ENCODE measurements at places on chromosomes 7 and 10. TPM values are rescaled to one million over a fixed set of nuclear protein-coding genes. Genes with fewer than 3 reads are reported as not detected.

GRCh38 chr10:8499752-8500390 is 445.4 kb downstream of the GATA3 start:
- no peaks in the 10 kb centered on the region for H3K4me1 ChIP-seq
- H3K27ac ChIP-seq, result no peak overlapping the region
- DNase-seq, result no peak
- H3K27me3 ChIP-seq, result no peaks in the 10 kb centered on the region

DNA sequence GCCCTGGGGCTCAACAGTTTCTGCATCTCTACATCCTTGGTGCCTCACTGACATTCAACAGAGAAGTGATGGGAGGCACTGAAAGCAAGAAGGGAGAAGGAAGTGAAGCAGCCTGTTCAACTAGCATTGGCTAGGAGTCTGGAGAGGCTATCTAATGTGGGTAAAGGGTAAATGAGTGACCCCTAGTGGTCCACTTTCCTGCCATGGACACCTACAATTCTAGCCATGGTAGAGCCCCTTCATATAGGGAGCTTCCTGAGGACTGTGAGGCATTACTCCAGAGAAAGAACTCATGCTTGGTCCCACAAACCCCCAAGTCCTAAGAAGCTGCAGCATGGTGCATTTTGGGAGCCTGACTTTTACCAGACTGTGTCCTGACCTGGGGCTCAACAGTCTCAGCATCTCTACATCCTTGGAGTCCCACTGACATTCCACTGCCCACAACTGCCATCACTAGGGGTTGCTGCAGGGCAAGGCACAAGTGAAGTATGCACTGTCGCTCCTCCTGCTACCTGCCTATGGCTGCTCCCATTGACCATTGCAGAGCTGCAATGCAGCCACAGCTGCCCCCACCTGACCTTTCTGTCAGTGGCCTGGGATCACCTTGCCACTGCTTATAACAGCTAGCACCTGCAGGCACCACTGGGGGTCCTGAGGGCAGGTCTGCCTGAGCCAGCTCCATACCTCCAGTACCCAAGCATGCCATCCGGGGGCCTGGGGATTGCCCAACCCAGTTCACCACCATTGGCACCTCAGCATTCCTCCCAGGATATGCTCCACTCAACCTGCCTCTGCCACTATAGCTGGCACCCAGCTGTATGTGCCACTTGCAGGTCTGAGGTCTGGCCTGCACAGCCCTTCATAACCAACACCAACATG is 44.1 kb upstream of the CDK6 start:
- H3K36me3 ChIP-seq, result peaks cover 20% of the 10 kb centered on the region
- DNase-seq, result no peak
- H3K4me3 ChIP-seq, result no peak overlapping the region

- no peaks in the 10 kb centered on the region for H3K27me3 ChIP-seq
- no peak overlapping the region for H3K4me3 ChIP-seq
- no peak for DNase-seq
- no peaks in the 10 kb centered on the region for H3K4me1 ChIP-seq
- no peak overlapping the region for H3K27ac ChIP-seq
- H3K36me3 ChIP-seq, result no peaks in the 10 kb centered on the region
Measured at GRCh38 chr7:84302949-84303348, 108.4 kb upstream of the SEMA3A start.

DNA sequence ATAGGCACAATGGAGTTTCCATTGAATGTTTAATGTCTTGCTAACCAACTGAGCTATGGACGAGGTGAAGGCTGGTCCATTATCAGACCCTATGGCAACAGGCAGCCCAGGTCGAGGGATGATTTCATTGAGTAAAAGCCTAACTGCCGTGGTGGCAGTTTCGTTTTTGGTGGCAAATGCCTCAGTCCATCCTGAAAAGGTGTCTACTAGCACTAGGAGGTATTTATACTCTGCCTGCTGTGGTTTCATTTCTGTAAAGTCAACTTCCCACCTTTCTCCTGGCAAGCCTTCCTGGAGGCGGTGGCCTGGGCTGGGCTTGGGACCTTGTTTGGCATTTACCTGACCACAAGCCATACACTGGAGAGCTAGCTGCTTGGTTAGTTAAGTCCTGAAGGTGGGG is 75.8 kb downstream of the PRR15 start:
- no peaks in the 10 kb centered on the region for H3K36me3 ChIP-seq
- DNase-seq, result no peak
- no peaks in the 10 kb centered on the region for H3K4me1 ChIP-seq
- H3K27ac ChIP-seq, result no peak overlapping the region

GRCh38 chr7:135878284-135878683 is 98.9 kb downstream of the MTPN start:
- no peaks in the 10 kb centered on the region for H3K36me3 ChIP-seq
- no peak overlapping the region for H3K4me3 ChIP-seq
- no peak for DNase-seq
- H3K27ac ChIP-seq, result no peak overlapping the region
- no peaks in the 10 kb centered on the region for H3K4me1 ChIP-seq

Gene AKR1C8
- 1.1 TPM for total RNA-seq

Gene CABCOCO1
- not detected for total RNA-seq

Gene IFIT1
- 3.7 TPM for total RNA-seq
